Gastrocnemius medialis (tissue), 4 donors: ENCODE measurements at places on chromosomes 1 and 21. TPM values are rescaled to one million over a fixed set of nuclear protein-coding genes. Genes with fewer than 3 reads are reported as not detected.

The OLIG2 gene
- not detected for total RNA-seq

The C1QB gene
- 69.3 TPM for total RNA-seq

The CNR2 gene
- total RNA-seq = not detected

The HLX gene
- total RNA-seq = 7.2 TPM

The FAM72B gene
- total RNA-seq = not detected

The DCDC2B gene
- not detected for total RNA-seq

The PTPN14 gene
- 42.8 TPM for total RNA-seq

DNA sequence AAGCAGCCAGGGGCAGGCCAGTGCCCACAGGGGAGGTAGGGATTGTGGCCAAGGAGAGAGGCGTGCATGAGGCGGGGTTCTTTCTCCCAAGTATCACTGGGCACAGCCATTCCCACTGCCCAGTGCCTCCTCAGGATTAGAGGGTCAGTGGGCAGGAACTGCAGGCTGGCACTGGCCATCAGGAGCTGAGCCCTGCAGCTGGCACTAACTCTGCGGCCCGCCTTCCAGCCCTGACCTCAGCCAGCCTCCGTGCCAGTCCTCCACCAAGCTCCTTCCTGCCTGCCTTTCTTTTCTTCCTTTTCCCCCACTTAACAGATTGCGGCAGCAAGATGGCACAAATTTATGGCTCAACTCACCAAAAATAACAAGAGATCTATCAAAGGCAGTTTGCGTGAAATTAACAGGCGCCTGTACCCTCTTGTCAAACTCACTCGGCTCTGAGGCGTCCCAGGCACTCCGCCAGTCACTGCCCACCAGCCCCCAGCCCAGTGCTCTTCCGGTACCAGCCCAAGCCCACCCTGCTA, 11.1 kb downstream of the ADGRB2 start:
- DNase-seq = no peak

DNA sequence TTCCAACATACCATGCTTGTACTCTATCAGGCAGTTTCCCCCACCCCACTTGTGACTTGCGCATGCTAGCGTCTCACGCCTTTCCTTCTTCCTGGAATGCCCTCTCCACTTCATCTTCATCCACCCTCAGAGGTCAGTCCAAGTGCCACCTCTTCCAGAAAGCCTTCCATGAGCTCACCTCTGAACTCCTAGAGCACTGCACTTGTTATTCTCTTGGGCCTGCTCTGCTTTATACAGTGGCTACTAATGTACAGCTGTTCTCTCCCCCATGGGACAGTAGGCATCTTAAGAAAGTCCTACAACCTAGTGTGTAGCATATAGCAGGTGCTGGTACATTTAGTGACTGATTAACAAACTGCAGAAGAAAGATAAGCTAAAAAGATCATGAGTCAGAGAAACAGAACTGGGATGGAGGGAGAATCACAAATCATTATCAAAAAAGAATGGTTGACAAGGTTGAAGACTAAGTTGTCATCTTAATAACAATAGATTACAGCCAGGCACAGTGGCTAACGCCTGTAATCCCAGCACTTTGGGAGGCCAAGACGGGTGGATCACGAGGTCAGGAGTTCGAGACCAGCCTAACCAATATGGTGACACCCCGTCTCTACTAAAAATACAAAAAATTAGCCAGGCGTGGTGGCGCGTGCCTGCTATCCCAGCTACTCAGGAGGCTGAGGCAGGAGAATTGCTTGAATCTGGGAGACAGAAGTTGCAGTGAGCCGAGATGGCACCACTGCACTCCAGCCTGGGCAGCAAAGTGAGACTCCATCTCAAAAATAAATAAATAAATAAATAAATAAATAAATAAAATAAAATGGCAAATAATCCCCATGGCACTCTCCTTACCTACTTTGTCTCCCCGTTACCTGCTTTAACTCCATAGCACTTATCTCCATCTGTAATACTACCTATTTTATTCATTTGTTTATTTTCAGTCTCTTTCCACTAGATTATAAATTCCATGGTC, 16.3 kb upstream of the TSPAN1 start:
- no peak for DNase-seq

- DNase-seq = no peak
Observed at GRCh38 chr1:58000116-58000515, 546.4 kb downstream of the OMA1 start.

- DNase-seq = no peak
Observed at GRCh38 chr1:10267319-10267718, 56.9 kb downstream of the KIF1B start.

GRCh38 chr21:37249112-37249904, 17.8 kb downstream of the VPS26C start:
- DNase-seq = no peak

- DNase-seq = no peak
Observed at GRCh38 chr1:230332061-230332460, 94.1 kb downstream of the PGBD5 start.

DNA sequence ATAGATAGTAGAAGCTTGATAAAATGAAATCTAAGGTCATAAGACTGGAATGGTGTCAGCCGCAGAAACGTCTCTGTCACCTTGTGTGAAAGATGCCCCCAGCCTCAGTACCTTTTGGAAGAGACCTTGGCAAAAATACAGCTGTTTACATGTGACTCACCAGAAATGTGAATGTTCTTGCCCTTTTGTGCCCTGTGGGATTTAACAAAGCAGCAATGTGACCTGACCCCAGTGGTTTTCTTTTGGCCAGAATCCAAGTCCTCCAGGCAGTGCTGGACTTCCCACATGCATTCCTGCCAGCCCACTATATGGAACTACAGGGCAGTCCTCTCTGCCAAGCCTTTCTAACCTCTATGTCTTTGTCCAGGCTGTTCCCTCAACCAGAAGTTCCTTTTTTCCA, 27.2 kb upstream of the LRRC8C start:
- no peak for DNase-seq

DNA sequence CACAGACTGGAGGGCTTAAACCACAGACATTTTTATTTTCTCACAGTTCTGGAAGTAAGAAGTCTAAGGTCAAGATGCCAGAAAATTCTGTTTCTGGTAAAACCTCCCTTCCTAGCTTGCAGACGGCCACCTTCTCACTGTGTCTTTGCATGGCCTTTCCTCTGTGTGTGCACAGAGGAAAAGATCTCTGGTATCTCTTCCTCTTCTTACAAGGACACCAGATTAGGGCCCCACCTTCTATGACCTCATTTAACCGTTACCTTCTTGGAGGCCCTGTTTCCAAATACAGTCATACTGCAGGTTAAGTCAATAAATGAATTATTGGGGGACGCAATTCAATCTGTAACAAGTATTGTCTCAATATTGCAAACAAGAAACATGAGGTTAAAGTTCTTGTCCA, 63.0 kb upstream of the PRDX6 start:
- DNase-seq = no peak

GRCh38 chr1:61638911-61639605, 85.9 kb downstream of the TM2D1 start:
- DNase-seq = no peak

GRCh38 chr1:159436469-159436868, 3.1 kb upstream of the OR10J1 start:
- DNase-seq = no peak

GRCh38 chr1:35223084-35223630, 30.2 kb upstream of the SFPQ start:
- no peak for DNase-seq

DNA sequence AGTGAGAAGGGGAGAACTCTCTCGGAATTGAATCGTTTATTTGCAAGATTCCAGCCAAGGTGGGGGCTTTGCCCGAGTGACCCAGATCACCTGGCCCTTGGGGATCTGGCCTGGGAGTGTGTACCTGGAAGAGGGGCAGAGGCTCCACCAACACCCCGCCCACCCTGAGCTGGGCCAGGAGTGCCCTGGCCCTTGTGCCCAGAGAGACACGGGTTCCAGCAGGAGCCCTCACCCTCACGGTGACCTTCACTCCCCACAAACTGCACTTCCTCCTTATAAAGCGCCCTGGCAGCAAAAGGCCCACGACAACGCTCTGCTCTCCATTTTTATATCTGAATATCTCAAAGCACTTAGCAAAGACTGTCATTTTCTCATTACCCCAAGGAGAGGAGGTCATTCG, 16.6 kb downstream of the CASZ1 start:
- DNase-seq = no peak

DNA sequence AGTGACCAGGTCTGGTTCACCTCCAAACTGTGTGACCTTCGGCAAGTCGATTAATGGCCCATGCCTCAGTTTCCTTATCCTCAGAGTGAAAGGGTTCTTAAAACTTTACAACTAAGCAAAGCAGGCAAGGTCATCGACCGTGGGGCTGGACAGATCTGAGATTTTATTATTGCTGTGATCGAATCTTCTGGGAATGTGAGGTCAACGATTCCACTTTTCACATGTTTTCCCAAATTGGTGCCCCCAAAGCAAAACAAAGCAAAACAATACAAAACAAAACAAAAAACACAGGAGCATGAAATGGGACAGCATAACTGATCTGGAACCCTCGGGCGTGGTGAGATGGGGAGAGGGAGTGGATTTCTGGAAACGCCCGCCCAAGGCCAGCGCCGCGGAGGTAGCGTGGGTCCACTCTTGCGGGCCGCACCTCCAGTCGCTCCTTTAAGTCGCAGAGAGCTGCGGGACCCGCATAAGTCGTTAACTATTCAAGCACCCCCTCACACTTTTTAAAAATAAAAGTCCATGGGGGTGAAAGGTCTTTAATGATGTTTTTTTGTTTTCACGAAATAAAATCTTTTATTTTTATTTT, 4.2 kb upstream of the TBX15 start:
- DNase-seq = no peak

- no peak for DNase-seq
Observed at GRCh38 chr1:95408507-95409136, 174.6 kb downstream of the RWDD3 start.

GRCh38 chr1:47212636-47213229, 19.3 kb downstream of the TAL1 start:
- no peak for DNase-seq

- no peak for DNase-seq
Observed at GRCh38 chr1:85088408-85088784, 40.1 kb upstream of the MCOLN3 start.

DNA sequence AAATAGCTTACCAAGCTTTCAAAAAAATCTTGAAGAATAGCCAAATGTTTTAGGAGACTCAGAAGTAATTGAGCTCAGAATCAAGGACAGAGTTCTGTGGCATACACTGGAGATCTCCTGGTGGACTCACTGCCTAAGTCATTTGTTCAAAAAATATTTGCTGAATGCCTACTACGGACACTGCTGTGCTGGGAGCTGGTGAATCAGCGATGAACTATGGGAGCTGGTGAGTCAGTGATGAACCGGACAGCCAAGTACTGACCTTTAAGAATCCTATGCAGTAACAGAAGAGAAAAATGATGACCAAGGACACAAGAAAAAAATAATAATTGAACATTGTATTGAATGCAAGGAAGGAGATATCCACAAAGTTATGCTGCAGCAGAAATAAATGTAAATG, 717.9 kb upstream of the CXADR start:
- no peak for DNase-seq

DNA sequence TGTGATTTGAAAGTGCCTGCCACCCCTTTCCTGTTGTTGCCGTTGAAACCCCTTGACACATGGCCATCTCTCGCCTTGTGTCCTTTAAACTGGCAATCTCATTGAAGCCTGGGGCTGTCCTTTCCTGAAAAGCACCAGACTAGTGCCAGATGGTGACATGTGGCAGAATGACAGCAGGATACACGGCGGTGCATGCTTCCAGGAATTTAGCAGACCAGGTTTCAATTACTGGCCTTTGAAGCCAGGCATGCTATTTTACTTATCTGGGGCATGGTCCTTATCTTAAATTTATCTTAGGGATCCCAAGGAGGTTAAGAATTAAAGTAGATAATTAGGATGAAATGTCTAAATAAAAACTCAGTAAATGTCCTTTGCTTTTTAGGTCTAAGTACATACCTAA, 15.2 kb downstream of the PLPPR4 start:
- no peak for DNase-seq

GRCh38 chr1:204443260-204443619, 31.6 kb upstream of the PPP1R15B start:
- no peak for DNase-seq

DNA sequence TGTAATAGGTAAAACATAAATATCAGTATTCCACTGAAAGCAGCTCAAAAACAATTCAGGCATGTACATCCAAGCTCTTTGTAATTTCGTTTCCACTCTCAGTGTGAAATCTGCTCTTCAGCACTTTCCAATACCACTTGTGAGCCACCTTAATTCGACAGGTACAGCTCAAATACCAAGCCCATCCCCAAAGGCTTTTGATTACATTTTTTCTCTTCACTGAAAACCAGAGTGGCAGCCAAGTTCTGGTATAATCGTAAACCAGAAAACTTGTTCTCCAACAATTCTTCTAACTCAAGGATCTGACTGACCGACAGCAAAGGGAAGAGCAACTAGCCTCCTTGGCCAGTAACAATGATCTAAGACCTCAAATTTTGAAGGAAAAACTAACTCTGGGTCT, 36.8 kb downstream of the FBXO42 start:
- no peak for DNase-seq
